ENCODE measurements at places on chromosomes 11 and 22.

DNA sequence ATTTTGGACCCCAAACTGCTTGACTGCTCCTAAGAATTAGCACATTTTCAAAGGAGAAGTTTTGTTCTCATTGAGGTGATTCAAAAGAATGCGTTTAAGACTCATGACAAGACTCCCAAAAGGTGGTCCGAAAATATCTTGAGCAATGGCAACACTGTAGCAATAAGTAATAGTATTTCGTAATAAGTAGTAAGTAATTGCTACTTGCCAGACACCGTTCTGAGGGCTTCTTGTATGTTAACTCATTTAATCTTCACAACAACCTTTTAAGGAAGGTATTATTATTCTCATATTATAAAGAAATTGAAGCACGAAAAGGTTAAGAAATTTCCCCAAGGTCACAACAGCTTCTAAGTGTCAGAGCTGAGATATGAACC, 184.0 kb upstream of the SORL1-AS1 start:
- DNase-seq, result no peak

DNA sequence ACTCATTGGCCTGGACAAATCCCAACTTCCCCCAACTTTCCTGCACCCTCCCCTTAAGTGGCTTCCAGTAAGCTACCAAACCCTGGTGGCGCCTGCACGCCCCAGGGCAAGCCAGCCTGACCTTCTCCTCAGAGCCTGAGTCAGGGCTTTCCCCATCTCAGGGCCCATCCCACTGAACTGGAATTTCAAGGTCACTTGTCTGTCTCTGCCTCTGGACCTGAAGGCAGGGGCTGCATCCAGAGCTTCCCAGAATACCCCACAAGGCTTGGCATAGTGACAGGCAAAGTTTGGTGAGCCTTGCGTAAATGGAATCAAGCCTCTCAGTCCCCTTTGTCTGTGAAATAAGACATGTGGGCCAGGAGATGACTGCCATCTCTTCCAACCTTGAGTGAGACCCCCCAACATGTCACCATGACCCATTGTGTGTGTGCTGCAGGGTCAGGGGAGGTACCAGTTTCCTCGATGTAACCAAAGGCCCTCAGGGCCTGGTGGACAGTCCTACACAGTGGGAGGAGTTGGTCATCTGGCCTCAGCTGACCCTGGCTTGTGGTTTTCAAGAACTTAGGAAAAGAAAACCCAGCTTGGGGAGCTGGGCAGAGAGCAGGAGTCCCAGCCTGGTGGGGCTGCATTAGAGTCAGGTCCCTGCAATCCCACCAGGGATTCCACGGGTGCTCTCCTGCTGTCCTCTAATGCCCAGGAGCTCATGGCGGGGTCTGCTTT, 8.9 kb downstream of the ALX4 start:
- DNase-seq, result no peak

GRCh38 chr11:133740963-133741362, 104.3 kb downstream of the SPATA19 start:
- no peak for DNase-seq

DNA sequence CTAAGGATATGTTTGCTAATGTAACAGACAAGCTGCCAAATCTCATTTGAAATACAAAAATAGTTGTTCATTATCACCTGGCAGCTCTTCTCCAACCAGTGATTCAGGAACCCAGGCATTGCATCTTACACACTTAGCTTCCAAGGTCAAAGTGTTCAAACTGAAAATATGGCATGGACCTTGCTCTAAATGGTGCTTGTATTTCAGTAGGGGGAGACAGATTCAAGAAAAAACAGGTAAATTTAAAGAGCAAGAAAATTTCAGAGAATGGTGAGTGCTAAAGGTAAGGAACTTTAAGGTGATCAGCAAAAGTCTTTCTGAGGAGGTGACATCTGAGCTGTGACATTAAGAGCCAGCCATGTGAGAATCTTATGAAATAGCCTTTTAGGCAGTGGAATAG, 82.8 kb upstream of the E2F8 start:
- no peak for DNase-seq

DNA sequence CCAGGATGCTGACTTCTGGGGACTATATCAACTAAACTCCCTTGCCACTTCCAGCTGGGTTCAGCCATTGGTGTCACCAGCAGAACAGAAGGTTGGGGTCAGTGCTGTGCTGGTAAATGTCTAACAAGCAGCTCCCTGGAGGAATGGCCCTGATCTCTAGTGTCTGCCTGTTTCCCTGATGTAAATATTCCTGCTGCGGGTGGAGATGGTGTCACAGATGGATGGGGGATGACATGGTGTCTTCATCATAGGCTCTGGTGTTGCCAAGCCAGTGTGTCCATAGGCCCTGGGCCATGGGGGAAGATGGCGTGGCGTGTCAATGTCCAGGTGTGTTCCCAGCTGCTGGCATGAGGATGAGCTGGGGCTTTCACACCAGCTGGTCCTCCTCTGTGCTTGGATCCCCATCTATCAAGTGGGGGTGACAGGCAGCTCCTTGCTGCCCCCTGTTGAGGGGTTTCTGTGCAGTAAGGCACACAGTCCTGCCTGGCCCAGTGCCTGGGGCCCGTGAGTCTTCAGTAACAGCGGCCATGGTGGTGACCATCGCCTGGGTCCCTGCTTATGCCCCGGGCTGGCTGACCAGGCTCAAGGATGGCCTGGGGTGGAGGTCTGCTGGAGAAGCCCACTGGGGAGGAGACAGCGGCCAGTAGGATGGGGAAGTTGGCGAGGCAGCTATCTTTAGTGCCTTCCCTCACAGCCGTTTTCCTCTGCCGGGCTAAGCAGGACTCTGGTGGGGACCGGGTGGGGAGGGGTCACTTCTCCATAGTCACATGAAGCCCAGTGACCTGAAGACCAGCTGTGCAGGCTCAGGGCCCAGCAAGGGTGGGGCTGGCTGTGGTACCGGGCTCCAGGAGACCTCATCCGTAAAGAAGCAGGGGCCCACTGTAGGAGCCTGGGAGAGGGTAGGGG, 12.7 kb downstream of the RPL3 start:
- no peak for DNase-seq

- no peak for DNase-seq
Measured at GRCh38 chr22:37401401-37402183, 25.7 kb downstream of the ELFN2 start.

DNA sequence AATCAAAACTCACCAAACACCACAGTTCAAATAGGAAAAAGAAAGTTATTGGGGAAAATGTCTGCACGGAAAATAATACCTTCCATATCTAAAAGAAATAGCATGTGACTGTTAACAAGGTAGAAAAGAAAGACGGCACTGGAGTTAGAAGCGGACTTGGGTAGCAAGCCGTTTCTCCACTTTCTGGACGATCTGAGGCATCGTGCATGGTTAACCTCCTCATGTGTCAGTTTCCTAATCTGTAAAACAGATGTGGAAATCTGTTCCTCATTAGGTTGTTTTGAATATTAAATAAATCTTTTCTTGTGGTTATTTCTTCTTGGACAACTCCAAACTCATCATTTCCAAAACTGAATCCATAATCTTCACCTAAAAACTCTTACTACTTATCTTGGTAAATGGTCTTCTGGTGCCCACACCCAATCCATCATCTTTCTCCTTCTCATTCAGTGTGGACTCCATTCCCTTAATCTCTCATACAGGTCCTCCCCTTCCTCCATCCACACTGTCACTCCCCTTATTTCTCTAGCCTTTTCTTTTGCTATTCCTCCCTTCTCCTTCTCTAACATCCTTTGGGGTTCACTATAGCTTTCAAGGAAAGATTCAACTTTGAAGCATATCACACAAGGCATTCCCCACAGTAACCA, 53.5 kb downstream of the VSIG10L2 start:
- DNase-seq, result no peak

DNA sequence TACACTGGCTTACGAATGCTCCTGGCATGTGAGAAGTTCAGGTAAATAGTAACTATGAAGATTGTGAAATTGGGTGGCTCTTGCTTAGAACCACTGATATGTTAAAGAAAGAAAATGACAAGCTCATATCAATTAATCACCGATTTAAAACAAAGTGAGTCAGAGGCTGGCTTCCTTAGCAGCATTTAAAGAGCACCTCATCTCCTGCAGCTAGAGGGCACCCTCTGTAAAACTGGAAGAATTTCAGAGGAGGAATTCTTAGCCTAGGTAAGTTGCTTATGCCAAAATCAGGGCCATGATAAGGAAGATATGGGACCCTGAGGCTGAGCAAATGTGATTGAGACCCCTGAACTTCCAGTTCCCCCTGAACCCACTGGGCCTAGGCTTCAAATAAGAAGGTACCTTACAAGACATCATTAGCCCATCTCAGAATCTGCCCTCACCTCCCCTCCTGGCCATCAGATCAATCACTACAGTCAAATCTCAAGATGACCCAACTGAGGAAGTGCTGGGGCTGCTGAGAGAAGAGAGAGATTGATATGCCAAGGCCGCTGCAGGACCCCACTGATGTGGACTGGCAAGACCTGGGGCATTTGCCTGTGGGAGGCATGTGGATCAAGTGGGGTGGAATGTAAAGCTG, 8.6 kb upstream of the CD3E start:
- no peak for DNase-seq

DNA sequence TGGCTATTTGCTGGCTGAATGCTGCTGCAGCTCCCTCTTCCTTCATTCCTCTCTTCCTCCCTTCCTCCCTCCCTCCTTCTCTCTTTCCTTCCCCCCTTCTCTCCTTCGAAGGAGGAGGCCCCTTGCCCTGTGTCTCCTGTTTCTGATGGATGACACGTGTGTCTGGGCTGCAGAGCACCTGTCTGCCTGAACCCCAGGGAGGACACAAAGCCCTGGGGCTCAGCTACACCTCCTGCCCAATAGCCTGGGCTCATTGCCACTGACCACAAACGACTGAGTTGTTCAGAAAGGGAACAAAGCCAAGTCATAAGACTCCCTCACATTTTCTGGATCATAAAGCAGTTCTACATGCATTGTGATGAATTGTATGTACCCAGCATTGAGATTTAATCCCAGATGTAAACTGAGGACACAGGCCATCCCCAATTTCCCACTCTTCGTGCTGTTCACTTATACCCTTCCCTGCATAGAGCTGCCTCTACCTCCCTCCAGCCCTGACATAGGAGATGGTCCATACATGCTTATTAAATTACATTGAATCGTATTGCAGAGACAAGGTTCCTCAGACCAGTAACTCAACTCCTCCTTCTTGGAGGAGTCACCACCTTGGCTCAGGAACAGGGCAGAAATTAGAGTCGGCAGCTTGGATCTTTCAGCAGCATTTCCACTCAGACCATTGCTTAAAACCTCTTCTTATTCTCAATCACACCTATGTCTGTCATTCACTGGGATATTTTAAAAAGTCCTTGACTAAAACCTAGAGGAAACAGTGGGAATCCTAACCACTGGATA, 1.2 kb downstream of the CSRP3 start:
- no peak for DNase-seq
